Nucleus accumbens (tissue), 56 donors: ENCODE measurements at places on chromosomes 12 and 14.

- no peak for DNase-seq
Measured at GRCh38 chr14:99636487-99636886, 8.4 kb upstream of the HHIPL1 start.

DNA sequence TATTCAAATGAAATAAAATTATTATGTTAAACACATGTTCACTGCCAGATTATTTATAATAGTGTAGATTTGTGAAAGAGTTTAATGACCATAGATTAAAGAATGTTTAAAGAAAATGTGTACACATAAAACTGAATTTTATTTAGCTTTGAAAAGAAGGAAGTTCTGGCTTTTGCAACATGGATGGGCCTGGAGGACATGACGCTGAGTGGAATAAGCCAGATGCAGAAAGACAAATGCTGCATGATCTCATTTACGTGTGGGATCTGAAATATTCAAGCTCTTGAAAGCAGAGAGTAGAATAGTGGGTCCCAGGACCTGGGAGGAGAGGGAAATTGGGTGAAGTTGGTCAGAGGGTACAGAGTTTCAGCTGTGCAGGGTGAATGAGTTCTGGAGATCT, 1261.2 kb downstream of the TMEM121 start:
- DNase-seq = no peak

- DNase-seq = no peak
Measured at GRCh38 chr14:79841433-79841832, 369.9 kb downstream of the DIO2 start.

GRCh38 chr12:108432423-108433121, 82.5 kb upstream of the FICD start:
- no peak for DNase-seq

GRCh38 chr12:19179986-19180385, 50.5 kb downstream of the PLEKHA5 start:
- no peak for DNase-seq

DNA sequence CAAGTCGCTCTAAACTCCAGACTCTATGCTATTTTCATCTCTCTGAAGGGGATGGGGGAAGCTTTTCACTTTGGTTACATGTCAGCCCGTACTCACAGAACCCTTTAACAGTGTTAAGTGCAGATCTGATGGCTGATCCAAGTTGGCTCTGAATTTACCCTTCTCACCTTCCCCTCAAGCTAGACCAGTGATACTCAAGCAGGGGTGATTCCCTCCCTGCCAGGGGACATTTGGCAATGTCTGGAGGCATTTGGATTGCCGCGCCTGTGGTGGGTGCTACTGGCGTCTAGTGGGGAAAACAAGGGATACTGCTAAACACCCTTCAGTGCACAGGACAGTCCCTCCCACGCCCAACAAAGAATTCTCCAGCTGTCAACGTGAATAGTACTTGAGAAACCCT, 6.0 kb upstream of the TEX52 start:
- no peak for DNase-seq

- no peak for DNase-seq
Measured at GRCh38 chr14:81324011-81324410, 76.1 kb downstream of the STON2 start.

DNA sequence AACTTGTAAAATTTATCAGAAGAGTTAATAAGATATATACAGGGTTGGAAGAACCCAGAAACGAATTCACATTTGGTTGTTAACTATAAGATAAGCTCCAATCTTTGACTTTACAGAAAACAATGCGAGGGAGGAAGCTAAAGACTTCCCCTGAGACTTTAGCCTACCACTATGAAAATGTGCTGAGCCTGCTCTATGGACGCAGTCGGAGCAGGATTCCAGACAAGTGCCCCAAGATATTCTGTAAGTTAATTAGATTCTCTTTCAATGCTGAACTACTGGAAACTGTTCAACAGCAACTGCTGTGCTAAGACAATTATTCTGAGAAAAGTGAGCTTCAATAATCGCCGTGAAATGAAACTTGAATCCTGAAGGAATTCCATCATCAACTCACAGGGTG, 8.3 kb upstream of the LRRC10 start:
- no peak for DNase-seq

GRCh38 chr14:74505831-74506230, 12.3 kb downstream of the ISCA2 start:
- no peak for DNase-seq
